ENCODE measurements at places on chromosomes 12 and 14.

DNA sequence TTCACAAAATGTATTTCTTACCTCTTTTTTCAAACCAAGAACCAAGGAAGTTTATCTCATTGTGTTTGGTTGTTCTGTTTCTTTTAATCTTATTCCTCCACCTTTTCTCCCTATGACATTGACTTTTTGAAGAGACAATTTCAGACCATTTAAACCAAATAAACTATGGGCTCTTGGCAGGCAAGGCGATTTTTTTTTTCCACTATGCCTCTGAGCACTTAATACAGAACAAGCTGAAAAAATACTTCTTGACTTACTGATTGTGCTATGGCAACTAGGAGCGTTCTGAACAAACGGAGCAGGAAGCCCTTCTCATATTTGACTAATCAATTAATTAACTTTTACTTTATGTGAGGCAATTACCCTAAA is 98.0 kb downstream of the ZNF664 start:
- DNase-seq, result no peak

- DNase-seq, result no peak
These were observed 133.7 kb downstream of the ADGRD1 start for GRCh38 chr12:131087302-131087818.

DNA sequence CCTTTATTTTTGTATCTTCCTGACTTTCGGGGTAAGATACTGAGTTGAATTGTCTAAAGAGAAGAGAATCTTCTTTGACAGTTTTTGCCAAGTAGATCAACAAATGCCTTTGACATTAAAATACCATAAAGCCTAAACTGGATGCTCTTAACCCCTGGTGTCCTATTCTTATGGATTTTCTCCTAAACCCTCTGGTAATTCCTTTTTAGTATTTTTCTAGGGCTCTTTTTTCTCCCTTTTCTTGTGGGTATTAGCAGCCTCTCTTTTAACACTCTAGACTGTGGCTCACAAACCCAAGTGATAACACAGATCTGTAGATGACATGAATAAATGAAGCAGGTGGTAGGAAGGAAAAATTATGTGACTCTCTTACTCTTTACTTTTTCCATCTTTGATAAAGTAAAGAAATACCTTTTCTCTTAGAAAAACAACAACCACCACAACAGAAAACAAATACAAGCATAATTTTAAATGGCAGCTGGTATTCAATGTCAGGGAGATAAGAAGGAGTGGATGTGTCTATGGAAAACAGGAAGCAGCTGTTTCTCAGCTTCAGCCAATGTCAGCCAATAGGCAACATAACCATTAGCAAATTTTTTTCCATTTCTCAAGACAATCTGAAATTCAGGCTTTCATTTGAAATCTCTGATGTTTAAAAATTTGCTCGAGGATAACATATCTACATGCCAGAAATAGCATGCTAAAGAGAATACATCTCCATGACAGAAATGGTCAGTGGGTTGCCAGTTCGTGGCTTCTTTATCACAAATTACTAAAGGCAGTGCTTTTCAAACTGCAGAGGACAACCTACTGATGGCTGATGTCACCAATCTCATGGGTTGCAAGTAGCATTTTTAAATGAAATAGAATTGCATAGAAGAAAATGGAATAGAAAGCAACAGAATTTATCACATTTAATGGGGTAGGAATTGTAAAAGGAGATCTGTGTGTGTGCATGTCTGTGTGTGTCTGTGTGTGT is 123.1 kb upstream of the KRR1 start:
- DNase-seq, result no peak

- no peak for DNase-seq
These were observed 98.6 kb downstream of the TPH2 start for GRCh38 chr12:72037006-72037795.

DNA sequence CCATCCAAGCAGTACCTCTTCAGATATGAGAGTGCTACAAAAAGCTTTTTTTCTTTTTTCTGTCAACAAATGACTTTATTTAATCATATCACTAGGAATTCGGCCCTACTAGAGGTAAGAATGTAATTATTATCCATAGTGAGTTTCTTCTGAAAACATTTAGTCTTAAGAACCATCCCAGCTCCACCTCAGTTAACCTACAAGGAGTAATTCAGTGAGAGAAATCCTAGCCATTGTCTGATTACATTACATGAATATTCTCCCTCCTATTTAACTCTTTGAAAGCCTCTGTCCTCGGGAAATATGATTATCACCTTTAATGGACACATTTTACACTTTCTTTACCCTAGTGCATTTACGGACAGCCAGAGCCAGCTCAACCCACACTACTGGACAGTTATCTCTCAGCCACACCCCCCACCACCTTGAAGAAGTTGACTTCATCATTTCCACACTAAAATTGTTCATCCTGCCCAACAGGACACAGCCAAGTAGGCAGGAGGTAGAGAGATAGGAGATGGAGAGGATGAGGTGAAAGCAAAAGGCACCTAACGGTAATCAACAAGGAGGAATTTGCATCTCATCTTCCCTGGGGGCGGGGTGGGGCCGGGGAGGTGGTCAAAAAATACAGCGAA is 1.3 kb downstream of the PPFIA2 start:
- DNase-seq, result no peak
